SK-N-DZ (cell line): ENCODE measurements at places on chromosomes 12 and 14.

DNA sequence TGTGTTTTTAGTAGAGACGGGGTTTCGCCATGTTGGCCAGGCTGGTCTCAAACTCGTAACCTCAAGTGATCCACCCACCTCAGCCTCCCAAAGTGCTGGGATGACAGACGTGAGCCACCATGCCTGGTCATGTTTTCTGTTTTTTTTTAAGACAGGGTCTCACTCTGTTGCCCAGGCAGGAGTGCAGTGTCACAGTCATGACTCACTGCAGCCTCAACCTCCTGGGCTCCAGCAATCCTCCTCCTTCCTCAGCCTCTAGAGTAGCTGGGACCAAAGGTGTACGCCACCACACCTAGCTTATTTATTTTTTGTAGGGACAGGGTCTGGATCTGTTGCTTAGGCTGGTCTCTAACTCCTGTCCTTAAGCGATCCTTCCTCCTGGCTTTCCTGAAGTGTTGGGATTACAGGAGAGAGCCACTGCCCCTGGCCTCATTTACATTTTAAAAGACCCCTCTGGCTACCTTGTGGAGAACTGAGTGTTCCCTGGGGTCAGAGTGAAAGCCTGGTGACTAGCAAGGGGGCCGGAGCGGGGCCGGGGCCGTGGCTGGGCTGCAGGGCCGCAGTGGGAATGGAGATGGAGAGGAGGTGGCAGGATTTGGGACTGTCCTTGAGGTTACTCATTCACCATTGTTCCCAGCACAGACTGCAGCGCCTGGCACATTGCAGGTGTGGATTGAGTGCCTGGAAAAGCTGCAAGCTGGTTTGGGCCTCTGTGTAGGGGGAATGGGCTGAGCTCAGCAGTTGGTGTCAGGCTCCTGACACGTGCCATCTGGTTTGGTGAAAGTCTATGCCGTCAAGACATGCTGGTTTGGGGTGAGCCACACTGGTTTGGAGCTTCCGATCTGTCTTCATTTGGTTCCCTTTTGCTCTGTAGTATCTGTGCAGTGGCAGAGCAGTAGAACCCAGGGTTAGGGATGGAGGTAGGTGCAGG lies 18.1 kb downstream of the KMT5A start:
- DNase-seq = no peak

- peak; percentile 26 for DNase-seq
Observed at GRCh38 chr12:27123642-27124041, 41.3 kb upstream of the C12orf71 start.

- DNase-seq = no peak
Observed at GRCh38 chr14:50308363-50308915, 3.6 kb downstream of the L2HGDH start.

GRCh38 chr12:131909752-131910219 lies 15.4 kb downstream of the ULK1 start:
- no peak for DNase-seq

DNA sequence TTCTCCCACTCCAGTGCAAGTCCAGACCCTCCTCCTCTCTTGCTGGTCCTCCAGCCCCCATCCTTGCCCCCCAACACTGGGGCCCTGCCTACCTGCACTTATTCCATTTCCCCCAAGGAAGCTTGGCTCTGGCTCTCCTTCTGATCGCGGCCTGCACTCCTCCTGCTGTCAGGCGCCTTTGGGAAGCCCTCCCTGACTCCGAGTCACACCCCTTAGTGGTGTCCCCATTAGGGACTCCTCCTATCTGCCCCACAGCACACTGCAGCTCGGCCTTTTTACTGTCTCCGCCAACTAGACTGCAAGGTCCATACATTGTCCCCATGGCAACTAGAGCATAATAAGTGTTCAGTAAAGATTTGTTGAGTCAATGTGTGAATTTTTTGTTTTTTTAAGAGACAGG lies 32.9 kb downstream of the FIGNL2 start:
- DNase-seq = no peak

- no peak for DNase-seq
Observed at GRCh38 chr14:24038686-24039085, 13.1 kb upstream of the CARMIL3 start.

DNA sequence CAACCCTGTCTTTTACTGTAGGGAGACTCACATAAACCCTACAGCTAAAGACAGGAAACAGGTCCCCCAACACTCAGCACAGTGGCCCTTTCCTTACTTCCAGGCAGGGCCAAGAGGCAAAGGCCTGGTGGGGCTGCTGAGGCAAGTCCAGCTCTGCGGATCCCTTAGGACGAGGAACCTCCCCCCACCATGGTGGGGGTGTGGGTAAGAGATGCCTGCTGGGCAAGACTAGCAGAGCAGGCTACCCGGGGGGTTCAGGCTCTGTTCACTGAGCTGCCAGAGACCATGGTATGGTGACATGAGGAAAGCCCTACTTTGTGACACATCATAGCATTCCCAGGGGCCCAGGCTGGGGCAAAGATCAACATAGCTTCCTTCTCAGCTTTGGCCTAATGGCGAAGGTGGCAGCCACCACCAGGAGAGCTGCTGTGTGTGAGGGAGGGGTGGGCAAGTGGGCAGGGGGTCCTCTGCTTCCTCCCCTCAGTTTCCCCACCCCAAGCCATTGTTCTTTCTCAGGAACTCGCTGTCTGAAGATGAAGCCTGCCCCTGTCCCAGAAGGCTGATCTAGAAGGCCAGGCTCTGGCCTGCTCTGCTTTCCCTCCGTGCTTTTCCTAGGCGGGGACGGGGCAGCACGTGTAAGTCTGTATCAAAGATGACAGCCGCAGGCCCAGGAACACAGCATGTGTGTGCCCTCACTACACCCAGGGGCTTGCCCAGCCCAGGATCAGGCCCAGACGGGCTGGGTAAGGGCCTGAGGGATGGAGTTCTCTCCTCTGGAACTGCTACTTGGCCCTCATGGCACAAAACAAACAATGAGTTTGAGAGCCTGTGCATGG lies 10.1 kb upstream of the TINF2 start:
- DNase-seq = no peak

- DNase-seq = no peak
Observed at GRCh38 chr12:57765698-57766463, 997 bp downstream of the CYP27B1 start.

GRCh38 chr12:70885956-70886355 lies 34.6 kb downstream of the PTPRR start:
- no peak for DNase-seq

DNA sequence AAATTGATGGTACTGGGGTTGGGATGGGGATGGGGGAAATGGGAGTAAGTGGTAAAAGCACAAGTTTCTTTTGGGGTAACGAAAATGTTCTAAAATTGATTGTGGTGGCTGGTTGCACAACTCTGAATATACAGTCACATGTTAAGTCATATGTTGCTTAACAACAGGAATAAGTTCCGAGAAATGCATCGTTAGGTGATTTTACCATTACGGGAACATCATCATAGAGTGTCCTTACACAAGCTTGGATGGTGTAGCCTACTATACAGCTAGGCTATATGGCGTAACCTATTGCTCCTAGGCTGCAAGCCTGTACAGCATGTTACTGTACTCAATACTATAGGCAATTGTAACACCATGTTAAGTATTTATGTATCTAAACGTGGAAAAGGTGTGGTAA lies 31.0 kb downstream of the ITGA7 start:
- no peak for DNase-seq

DNA sequence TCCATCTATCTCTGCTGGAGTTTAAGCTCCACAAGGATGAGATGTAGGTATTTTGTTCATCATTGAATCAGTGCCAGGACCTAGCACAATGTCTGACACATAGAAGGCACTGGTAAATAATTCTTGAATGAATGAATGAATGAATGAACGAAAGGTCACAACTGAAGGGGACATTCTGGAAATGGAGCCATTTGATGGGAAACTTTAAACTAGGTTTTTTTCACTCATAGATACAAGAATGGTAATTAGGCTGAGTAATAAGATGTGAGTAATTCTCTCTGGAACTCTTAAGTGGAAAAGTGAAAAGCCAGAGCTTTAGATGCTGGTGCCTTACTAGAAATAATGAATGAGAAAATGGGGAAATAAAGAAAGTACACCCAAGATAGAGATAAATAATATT lies 44.3 kb downstream of the SCN8A start:
- no peak for DNase-seq

DNA sequence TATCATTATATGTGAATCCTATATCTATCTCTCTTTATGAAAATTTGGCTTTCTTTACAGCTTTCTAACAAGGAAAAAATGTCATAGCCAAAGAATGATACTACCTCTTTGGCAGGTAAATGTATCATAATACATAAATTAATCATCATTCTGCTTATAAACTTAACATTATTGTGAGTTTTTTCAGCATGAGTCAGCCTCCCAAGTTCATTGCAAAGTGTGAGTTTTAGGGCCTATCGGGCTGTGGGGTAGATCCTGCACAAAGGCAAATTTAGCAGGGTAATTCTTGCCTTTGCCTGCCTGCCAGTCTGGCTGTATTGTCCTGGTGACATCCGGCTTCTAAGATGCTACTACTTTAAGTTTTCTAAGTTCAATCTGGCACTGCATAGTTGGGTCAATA lies 412.6 kb downstream of the MDGA2 start:
- DNase-seq = no peak

DNA sequence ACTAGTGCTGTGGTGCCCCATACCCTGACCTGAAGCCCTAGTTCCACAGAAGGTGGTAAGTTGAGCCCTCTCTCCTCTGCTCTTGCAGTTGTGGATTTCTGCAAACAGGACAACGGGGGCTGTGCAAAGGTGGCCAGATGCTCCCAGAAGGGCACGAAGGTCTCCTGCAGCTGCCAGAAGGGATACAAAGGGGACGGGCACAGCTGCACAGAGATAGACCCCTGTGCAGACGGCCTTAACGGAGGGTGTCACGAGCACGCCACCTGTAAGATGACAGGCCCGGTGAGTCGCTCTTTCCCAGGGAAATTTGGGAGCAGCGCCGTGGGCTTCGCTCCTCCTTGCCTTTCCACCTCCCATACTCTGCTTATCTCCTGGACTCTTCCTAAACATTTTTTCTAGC lies 92.2 kb downstream of the NT5DC3 start:
- DNase-seq = no peak

- DNase-seq = no peak
Observed at GRCh38 chr12:95066091-95066855, 7.1 kb downstream of the NR2C1 start.

DNA sequence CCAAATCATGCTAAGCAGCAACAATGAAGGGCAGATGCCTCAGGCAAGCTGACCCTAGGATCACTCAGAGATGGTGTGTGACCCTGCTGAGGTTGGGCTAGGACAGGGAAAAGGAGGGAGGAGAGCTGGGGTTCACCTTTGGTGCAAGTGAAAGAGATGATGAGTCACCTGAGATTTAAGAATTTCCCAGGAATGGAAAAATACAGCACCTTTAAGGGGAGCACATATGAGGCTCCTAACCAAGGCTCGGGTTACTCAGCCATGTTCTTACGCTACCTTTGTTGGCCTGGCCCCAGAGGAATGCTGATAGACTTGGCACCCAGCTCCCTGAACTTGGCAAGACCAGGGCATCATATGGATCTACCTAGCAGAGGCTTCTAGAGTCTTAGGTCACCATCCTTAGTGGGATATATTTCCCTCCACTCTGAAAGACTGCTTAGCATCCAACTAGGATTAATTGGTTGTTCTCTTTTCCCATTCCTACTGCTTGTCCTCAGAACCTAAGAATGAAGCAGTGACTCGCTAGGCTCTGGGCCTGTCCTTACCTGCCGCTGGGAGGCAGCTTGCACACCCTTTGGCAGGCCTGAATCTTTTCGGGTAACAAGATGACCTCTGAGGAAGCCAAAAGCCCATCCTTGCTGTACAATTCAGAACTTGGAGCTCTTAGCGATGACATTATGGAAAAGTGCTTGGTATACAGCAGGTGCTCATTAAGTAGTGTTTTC lies 4.0 kb upstream of the NAA25 start:
- DNase-seq = no peak

- no peak for DNase-seq
Observed at GRCh38 chr12:70007687-70008086, 182.7 kb downstream of the MYRFL start.

DNA sequence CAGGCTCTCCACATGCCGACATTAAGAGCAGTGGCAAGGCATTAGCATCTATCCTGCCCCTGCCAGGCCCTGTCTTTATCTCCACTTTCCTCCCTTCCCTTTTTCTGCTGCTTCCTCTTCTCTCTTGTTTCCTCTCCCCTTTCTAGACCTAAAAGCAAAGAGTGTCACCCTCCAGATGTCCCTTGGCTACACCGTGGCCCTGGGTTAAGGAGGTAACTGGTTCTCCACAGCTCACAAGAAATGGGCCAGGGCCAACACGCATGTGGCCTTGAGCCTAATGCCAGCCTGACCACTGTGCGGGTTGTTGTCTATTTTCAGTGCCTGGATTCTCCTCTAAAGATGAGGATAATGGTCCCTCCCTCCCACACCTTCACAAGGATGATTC lies 41.7 kb upstream of the DDX11 start:
- DNase-seq = no peak

DNA sequence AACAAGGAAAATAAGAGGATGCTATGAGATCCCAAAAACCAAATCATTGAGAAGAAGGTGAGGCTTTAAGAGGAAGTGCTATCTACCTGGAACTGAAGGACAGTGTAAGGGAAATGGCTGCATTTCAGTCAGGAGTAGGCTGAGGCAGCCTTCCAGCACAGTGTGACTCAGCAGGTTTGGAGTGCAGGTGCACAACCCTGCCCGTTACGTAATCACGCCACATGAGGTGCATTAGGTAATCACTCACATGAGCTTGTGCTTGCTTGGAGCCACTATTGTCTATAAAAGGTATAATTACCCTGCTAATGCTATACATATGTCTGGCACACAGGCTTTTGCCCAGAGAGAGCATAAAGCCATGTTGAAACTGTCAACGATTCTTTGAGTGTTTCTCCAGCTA lies 74.9 kb downstream of the DIO2 start:
- DNase-seq = no peak

DNA sequence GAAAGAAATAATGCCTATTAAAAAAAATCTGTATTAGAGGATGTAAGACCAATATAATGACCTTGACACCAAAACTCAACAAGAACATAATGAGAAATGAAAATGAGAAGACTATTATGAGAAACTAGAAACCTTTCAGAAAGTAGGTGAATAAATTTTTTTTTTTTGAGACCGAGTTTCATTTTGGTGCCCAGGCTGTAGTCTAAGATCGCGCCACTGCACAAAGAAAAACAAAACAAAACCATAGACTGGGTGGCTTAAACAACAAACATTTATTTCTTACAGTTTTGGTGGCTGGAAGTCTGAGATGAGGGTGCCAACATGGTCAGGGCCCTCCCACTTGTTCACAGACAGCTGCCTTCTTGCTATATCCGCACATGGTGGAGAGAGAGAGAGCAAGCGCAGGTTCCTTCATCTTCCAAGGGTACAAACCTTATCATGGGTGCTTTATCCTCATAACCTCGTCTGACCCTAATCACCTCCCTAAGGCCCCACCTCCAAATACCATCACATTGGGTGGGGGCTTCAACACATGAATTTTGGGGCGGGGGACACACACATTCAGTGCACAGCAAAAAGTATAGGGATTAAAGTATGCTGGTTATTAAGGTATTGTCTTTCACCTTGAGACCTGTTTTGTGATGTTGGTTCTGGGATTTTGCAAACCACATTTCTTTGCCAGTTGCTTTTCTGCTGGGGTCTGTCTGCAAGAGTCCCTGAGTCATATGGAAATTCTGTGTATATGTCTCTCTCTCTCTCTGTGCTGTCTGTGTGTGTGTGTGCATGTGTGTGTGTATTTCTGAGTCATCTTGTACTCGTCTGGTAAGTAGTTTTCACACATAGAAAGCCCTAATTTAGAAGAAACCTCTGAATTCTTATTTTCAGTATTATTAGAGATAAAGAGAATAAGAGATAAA lies 26.2 kb downstream of the ZCRB1 start:
- no peak for DNase-seq
